ENCODE measurements at places on chromosomes 5 and 9.

GRCh38 chr5:127313847-127314473 is 23.4 kb downstream of the MEGF10 start:
- DNase-seq: peak; percentile 14

DNA sequence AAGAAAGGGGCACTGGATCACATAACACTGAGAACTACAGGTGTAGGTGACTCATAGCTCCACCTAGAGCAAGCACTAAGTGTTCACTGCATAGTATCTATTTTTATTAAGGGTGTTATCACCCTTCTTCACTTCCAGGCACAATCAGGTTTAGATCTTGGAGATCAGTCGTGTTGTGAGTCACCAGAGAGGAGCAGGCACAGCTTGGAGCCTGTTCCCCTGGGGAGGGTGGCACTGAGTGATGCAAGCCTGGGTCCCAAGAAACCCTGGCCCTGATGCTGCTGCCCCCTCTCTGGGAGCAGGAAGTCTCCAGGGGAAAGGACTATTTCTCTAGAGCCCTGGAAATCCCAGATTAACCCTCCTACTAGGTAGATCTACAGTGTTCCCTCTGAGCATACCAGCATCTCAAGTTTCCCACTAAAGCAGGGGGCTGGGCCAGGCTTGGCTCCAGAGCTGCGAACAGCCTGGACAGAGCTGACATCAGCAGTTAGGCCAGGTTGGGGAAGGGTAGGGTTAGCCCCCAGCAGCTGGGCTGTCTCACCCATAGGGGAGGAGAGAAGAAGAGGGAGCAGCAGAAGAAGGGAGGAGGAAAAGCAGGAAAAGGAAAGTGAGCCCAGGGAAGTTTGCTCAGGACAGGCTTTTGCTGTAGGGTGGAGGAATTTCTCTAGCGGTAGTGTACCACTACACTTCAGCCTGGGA is 28.1 kb upstream of the SPINK4 start:
- no peak for DNase-seq

GRCh38 chr9:99040911-99041582 is 63.9 kb upstream of the TGFBR1 start:
- peak; percentile 70 for DNase-seq

GRCh38 chr9:15182101-15182551 is 124.9 kb downstream of the TTC39B start:
- DNase-seq: no peak

DNA sequence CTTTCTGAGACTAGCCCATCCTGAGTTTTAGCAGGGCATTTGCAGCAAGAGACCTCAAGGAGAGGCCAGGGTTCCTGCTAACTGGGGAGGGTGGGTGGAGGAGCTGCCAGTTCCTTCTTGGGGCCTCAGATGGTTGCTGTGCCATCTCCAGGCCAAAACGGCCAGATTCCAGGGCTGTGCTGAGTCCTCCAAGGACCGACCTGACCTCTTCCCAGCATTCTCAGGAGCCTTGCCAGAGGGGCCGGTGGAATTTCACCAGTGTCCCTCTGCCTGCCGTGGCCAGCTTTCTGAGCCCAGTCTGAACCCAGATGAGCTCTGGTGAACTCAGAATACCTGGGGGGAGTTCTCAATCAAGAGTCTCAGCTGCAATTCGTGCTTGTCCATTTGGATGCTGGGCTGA is 54.3 kb downstream of the TSTD2 start:
- DNase-seq: no peak

GRCh38 chr5:159525117-159525516 is 194.8 kb upstream of the IL12B start:
- no peak for DNase-seq

DNA sequence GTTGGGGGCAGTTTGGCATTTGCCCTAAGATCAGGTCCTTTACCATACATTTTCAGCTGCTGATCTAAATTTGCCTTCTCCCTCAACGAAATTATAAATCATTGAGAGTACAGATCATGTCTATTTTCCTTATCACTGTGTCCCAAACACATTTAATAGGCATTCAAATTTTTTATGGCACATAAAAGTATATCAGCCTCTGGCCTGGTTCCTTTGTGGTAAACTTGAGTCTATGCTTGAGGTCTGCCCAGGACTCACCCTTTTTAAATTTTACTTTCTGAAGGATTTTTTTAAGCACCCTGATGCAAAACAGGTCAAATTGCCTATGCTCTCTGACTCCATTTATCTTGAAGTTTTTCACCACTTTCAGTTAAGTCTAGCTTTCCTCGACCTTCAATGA is 163.6 kb upstream of the GRIN3A start:
- no peak for DNase-seq

DNA sequence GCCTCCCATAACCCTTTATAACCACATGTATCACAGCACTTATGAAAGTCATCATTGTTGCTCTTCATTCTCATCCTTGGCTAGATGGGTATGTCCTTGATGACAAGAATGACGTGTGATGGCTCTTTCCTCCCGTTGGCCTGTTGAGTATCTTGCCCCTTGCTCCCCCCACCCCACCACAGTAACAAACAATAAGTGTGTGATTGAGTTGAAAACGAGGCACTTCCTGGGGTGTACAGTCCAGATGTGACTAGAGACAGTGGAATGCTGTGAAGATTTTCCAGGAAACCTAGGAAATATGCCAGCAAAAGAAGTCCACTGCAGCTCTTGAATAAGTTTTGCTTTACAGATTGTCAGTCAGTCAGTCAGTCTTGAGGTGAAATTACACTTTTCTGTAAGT is 262.5 kb downstream of the ELAVL2 start:
- DNase-seq: no peak

GRCh38 chr9:4263591-4263990 is 36.3 kb downstream of the GLIS3 start:
- no peak for DNase-seq

DNA sequence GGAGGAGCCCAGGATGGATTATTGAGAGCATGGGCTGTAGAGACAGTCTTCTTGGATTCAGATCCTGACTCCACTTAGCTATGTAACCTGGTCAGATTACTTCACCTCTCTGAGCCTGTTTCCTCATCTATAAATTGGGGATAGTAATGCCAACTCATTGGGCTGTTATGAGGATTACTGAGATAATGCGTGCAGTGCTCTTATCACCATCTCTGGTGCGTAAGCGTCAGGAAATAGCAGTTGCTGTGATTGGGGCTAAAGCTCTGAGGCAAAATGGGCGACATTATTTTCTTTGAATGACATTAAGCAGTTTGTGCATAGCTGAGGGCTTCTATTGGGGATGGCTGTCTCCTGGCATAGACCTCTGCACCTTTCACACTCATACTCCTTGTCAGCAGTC is 995 bp upstream of the MSMP start:
- no peak for DNase-seq

- no peak for DNase-seq
These were observed 22.0 kb upstream of the MAPK9 start for GRCh38 chr5:180313677-180314505.

DNA sequence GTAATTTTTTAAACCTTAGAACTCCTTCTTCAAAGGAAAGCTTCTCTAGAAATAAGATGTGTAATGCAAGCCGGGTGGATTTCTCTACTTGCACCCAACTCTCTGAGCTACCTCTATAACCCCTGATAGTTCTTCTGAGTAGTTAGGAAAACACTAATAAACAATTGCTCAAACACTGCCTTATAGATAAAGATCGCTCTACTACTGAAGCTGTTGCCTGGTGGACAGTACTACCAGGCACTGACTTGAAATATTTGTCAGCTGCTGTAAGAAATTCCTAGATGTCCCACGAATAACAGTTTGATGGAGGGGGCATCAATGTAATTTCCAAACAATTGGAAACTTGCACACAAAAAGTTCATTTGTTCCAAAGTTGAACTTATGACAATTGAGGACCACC is 42.0 kb downstream of the NR3C1 start:
- no peak for DNase-seq
